ENCODE measurements at places on chromosomes 2 and 18. TPM values are rescaled to one million over a fixed set of nuclear protein-coding genes. Genes with fewer than 3 reads are reported as not detected.

DNA sequence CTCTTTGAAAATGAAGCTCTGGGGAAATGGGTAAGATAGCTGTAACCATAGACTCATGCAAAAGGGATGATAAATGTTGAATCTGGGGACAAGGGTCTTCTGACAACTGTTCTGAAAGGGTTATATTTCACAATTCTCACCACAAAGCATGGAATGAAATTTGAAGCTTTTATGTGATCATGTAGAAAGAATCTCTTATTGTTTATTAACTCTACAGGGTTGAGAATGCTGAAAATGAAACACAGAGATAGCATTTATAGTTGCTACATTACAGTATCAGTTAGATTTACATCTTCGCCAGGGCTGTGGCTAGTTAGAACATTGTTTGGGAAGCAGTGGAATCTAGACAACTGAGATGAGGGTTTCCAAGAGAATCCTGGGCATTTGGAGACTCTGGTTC is 97.4 kb upstream of the LHCGR start:
- no peak for DNase-seq

- DNase-seq, result no peak
Measured at GRCh38 chr2:44371445-44371844, 9.7 kb downstream of the CAMKMT start.

GRCh38 chr2:201413143-201413542 is 38.1 kb downstream of the TRAK2 start:
- DNase-seq, result no peak

GRCh38 chr2:160292225-160292624 is 92.2 kb upstream of the ITGB6 start:
- no peak for DNase-seq

GRCh38 chr2:126752876-126753275 is 96.9 kb downstream of the GYPC start:
- DNase-seq, result no peak

DNA sequence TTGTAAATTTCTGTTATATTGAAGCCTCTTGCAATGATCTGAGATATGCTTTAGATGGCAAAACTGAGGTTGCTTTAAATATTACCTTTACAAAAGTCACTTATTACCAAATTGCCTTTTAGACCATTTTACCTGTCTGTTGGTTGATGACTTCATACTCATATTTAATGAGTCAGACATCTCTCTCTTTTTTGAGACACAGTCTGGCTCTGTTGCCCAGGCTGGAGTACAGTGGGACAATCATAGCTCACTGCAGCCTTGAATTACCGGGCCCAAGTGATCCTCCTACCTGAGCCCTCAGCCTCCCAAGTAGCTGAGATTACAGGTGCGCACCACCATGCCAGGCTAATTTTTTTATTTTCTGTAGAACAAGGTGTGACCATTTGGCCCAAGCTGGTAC is 11.5 kb upstream of the PPP4R3B start:
- no peak for DNase-seq

- no peak for DNase-seq
Measured at GRCh38 chr2:60379216-60379615, 174.2 kb downstream of the BCL11A start.

DNA sequence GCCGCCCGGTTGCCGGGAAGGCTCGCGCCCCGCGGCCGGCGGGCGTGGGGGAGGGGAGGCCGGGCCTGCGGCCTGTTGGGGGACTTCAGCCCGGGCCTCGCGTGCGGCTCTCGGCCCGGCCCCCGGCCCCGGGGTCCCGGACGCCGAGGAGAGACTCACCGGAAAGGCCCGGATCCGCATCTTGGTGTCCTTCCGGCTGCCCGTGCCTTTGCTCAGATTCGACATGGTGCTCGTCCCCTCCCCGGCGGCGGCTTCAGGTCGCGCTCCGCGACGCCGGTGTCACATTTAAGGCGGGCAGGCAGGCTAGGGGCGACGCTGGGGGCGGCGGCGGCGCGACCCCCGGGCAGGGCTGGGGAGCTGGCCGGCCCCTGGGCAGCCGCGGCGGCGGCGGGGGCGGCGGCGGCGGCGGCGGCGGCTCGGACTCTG is 365 bp downstream of the CUL3 start:
- peak; percentile 79 for DNase-seq

The METTL8 gene
- total RNA-seq, result 13.5 TPM

GRCh38 chr2:136118819-136119716 is 1.1 kb upstream of the CXCR4 start:
- peak; percentile 74 for DNase-seq

GRCh38 chr18:60466677-60467076 is 94.1 kb upstream of the MC4R start:
- no peak for DNase-seq

- no peak for DNase-seq
Measured at GRCh38 chr2:16118611-16119590, 178.6 kb downstream of the MYCN start.

Data from Peyer's patch (tissue), 4 donors.